ENCODE measurements at places on chromosomes 3 and 15.

DNA sequence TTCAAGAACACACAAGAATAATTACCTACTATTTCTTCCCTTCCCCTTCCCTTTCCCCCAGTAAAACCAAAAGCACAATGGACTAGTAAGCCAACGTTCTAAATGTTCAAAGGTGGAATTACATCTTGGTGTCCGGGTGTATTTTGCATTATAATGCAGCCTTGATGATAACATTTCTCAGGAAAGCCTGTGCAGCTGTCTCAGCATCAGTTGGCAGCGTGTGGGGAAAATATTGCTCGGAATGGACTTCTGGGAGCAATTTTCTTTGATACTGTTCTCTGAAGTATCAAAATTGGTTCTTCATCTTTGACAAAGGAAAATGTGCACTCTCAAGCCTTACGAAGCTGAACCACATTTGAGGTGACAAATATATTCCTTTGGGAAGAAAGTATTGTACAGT lies 198.9 kb downstream of the AGBL1 start:
- DNase-seq = no peak

GRCh38 chr15:74767167-74768098 lies 14.4 kb upstream of the CSK start:
- DNase-seq = no peak

DNA sequence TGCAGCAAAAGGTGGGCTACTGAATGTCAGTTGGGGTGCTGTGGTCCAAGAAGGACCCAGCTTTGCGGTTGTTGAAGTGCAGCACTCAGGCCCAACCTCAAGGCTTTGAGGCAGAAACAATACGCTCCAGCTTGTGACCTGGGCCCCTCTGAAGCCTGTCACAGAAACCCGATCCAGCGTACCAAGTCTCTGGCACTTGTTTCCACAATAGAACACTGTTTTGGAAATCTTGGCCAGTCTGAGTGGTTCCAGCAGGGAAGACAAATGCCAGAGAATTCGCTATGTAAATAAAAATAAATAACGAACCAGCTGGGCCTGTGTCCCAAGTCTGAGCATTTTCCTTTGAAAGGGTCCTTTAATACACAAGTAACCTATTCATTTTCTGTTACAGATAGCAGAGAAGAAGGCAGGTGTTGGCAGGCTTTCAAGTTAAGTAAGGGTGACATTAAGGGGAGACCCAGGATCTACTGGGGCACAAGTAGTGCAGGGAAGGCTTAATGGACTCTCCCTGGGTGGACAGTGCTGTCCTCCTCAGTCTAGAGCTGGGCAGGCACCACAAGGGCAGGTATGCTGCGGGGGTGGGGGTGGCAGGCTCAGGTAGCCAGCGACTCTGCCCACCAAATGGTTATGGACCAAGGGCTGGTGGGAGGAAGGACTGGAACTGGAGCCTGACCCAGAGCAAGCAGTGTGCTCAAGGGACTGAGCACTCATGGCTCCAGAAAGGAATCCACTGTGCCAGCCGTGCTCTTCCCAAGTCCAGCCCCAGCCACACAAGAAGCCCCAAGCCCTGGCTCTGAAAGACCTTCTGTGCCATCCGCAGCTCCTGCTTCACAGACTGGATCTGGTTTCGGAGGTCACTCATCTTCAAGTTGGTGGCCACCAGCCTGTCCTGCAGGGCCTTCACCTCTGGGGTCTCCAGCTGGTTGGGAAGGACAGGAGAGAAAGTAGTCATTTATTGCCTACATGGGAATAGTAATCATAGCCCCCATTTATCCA lies 26.3 kb downstream of the CCDC13 start:
- DNase-seq = peak; percentile 17

DNA sequence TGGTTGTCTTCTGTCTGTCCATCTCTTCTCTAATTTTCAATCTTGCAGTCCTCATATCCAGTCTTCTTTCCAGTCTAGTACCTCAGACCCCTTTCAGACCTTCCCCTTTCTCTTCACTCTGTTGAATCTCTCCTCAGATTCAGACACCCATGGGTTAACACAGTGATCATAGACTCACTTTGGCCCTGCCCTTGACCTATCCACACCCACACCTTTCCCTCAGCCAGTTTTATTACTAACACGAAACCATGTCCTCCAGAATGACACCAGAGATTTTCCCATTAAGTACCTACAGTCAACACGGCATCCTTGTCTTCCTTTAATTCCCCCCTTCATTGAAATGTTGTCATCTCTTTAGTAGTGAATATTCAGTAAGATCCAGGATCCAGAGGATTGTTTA lies 74.5 kb upstream of the UBE2E2 start:
- no peak for DNase-seq

DNA sequence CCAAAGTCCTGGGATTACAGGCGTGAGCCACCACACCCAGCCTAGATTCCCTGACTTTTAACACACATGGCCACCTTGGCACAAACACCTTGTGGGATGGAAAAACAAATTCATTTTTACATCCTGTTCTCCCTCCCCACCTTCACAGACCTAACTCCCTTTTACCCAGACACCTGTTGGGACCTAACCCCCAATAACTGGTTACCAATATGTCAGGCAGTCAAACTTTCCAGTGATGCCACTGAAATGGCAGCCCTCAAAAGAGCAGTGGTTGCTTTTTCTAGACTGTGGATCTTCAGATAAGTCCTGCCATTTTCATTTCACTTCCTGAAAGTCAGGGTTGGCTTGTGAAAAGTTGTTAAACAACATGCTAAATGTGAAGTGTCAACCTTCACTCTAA lies 34.9 kb downstream of the SIN3A start:
- no peak for DNase-seq

DNA sequence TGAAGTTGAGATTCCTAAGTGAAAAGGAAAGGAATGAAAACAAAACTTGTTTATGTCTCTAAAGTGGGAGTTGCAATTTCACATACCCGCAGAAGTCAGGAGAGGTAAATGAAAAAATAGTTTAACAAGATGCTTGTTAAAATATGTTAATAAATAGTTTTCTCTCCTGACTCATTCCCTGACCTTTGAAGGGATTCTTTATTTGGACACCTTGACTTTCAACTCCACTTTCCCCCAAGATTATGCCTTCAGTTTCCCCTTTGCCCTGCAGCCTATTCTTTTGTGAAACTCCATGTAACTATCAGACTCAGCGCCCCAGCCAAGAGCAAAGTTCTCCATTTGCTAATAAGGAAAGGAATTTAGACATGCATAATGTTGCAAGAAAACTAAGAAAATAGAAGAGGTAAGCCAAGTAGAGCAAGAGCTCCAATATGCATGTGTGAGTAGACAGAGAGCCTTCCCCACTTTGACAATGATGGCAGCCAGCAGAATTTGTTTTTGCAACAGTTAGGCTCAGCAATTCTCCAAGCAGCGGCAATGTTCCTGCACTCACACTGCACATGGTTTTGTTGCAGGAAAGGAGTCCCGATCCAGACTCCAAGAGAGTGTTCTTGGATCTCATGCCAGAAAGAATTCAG lies 61.2 kb downstream of the CD200 start:
- peak; percentile 46 for DNase-seq

DNA sequence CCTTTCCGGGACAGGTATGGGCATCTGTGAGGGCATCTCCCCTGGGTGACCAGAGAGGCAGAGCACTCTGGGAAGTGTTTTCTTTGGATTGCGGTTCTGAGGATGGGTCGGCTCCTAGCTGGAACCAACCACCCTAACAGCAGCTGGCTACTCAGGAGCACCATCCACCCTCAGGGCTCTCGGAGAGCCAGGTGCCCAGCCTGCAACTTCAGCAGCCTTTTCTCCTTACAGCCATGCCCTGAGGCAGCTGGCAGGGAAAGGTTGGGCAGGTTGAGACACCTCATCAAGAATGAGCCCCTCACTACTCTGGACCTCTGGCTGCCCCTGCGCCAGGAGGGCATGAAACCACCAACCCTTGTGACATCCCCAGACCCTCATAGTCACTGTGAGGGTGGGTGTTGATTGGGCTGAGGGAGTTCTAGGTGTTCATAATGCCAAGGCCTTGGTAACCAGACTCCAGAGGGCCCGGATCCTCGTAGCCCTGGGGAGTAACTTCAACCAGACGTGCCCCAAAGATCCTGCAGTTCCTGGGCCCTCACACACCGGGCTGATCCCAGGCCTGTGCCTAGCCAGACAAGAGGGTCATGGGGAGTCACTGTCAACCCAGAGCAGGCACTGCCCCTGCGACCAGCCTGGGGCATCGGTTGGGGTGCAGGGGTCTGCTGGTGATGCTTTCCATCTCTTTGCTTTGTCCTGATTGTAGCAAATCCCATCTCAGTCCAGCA lies 114.4 kb upstream of the ABHD17C start:
- no peak for DNase-seq

All from EH (cell line).